ENCODE measurements at places on chromosomes 12 and 14.

DNA sequence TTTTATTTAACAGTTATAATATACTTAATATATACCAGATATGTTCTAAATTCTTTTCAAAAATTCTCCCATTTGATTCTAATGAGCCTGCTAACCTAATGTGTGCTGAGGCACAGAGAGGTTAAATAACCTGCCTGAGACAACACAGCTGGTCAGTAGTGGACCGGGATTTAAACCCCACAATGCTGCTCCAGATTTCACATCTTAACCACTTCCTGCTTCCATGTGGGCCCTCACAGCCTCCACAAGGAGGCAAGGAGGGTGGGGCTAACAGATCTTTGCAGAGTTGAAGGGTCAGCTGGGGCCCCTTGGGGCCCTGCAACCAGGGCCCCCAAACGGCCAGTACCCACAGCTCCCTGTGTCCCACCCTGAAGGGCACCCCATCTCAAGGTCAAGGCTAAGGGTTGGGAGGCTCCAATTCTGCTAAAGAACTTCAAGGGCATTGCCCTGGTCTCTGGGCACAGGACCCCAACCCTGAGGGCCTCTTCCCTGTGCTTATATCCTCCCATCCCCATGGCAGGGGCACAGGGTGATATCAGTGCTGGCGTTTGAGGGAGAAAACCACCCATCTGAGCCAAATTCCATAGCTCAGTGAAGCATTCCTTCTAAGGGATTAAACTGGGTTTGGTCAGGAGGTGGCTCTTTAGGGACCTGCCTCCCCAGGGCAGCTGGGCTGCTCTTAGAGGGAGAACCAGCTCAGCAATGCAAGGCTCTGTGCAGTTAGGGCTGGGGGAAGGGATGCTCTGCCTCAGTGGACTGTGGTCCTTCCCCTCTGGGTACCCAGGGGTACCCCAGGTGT, 2.2 kb downstream of the KRT80 start:
- no peak for DNase-seq

- no peak for DNase-seq
Measured at GRCh38 chr14:74475678-74476077, 17.4 kb downstream of the NPC2 start.

GRCh38 chr14:89915114-89915878, 39.2 kb downstream of the EFCAB11 start:
- no peak for DNase-seq

DNA sequence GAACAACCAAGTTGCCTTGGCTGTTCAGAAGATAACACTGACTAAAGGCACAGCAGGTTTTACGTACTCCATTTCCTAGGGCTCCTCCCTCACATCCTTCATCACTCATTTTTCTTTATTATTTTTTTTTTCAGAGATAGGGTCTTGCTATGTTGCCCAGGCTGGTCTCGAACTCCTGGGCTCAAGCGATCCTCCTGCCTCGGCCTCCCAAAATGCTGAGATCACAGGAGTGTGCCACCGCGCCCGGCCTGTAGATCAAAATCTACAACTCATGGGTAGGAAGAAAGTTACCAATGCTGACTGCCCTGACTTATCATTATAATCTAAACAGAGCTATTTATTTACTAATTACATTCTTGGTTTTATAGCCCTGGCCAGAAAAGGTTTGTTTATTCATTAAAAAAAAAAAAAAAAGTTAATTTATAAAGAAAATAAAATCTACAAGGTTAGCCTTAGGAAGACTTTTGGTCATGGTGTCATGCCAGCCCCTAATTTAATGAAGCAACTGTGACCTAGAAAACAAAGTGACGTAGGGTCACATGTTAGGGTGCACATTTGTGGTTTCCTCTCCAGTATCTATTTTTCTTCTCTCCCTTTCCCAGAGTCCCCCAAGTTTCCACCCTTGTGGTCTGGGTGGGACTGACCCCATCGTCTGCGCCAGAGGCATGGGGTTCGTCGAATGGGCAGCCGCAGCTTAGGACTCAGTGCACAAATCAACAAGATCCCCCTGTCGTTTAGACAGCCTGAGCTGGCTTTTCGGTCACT, 19.0 kb upstream of the FOXN3 start:
- peak; percentile 47 for DNase-seq

DNA sequence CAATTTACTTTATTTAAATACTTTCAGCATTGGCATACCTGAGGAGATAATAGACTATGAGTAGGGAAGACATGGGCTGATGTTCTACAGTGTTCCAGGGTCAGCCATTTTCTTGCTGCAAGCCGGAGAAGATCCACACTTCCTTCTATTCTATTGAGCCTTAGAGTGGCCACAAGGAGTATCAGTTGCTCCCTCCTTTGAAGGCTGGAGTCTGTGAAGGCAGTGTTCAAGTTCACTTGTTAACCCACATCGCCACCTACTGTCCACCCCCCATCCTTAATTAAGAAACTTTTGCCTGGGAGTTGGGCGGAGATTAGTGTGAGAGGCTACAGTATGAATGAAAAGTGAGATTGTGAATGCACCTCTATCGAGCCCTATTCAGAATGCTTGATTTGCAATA, 666.6 kb downstream of the NRXN3 start:
- DNase-seq: no peak

- DNase-seq: no peak
Measured at GRCh38 chr12:42097971-42098370, 46.7 kb downstream of the GXYLT1 start.

- no peak for DNase-seq
Measured at GRCh38 chr12:50069539-50069938, 12.1 kb downstream of the ASIC1 start.

- no peak for DNase-seq
Measured at GRCh38 chr12:112824701-112825100, 33.2 kb downstream of the RPH3A start.

DNA sequence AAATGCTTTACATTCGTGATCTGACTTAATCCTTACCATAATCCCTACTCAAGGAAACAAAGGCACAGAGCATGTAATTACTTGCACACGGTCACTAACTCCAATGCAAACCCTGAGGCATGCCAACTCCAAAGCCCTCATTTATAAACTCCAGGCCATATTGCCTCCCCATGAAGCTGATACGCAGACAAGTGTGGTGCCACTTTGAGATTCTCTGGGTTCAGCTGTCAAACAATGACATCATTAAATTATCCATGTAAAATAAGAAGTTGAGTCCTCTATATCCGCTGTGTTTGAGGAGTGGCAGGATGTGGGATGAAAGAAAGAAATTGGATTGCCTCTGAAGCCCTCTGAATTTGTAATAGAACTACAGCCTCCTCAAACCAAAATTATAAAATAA, 62.8 kb downstream of the ANO4 start:
- no peak for DNase-seq

DNA sequence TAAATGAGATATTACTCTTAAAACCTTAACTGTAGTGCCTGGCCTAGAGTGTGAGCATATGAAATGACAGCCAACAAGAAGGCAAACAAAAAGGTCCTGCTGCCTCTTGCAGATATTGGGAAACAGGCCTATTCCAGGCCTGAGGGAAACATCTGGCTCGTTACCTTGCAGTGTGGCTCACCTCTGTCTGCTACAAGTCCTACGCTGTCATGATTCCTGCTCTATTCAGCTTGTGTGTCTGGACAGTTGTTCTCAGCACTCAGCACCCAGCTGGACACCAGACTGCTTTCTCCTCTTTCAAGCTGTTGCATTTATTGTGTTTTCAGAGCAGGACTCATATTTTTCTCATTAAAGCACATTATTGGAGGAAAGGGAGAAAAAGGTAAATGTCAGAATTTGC, 113.5 kb downstream of the TMTC2 start:
- DNase-seq: no peak

- no peak for DNase-seq
Measured at GRCh38 chr12:84767079-84767478, 145.5 kb downstream of the SLC6A15 start.

DNA sequence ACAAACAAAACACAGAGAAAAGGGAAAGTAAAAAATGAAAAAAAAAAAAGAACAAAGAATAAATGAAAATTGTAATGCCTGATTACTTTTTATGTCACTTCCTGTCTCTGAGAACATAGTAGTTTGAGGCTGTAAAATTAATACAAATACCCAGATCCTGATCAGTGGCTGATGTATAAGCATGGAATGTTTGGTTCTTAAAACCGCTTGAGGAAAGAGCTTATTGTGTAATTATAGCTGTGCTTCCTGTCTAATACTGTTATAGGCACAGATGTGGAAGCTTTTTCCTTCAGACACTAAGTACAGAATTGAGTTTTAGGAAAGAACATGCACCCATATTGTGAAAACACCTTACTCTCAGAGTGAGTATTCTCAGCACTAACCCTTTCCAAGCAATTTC, 86.9 kb downstream of the AVPR1A start:
- DNase-seq: no peak

DNA sequence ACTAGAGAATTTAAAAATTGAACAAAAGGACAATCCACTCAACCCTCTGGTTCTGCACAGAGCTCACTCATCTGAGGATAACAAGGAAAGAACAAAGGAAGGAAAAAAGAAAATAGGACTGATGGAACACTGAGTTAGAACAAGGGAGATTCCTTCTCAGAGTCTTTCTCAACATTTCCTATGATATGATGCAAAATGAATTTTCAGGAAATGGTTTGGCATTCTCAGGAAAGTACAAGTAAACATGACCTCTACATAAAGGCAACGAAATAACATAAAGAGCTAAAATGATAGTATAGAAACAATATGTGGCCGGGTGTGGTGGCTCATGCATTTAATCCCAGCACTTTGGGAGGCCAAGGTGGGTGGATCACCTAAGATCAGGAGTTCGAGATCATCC, 135.8 kb downstream of the ITPR2 start:
- no peak for DNase-seq

GRCh38 chr12:52352951-52353350, 14.3 kb downstream of the KRT85 start:
- DNase-seq: peak; percentile 30

DNA sequence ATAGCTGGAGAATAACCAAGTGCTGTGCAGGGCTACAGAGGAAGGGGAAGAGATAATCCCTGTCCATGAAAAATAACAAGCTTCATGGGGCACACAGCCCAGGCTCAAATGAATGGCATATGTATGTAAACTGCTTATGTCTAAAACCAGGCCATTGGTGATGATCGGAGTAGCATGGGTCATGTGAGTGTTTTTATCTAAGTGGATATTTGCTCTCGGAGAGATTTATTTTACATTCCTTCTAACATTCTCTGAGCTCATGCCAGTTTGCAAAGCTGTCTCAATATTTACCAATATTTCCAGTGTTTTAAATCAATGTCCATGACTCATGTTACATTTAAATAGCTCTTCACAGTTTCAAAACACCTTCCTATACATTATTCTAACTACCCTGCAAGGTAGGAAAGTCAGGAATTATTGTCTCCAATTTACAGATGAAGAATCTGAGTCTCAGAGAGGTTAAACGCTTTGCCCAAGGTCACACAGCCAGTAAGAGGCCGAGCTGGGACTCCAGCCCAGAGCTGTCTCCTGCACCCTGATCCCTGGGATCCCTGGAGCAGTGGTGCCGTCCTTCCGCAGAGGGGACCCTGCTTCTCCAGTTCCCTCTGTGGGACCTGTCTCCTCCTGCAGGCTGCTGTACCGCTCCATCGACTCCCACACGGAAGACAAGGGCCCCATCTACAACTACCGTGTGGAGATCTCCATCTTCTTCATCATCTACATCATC, 186.7 kb upstream of the FKBP4 start:
- no peak for DNase-seq

- DNase-seq: no peak
Measured at GRCh38 chr14:24145690-24146452, 539 bp downstream of the PSME2 start.

GRCh38 chr12:63410197-63410596, 258.1 kb downstream of the DPY19L2 start:
- no peak for DNase-seq

DNA sequence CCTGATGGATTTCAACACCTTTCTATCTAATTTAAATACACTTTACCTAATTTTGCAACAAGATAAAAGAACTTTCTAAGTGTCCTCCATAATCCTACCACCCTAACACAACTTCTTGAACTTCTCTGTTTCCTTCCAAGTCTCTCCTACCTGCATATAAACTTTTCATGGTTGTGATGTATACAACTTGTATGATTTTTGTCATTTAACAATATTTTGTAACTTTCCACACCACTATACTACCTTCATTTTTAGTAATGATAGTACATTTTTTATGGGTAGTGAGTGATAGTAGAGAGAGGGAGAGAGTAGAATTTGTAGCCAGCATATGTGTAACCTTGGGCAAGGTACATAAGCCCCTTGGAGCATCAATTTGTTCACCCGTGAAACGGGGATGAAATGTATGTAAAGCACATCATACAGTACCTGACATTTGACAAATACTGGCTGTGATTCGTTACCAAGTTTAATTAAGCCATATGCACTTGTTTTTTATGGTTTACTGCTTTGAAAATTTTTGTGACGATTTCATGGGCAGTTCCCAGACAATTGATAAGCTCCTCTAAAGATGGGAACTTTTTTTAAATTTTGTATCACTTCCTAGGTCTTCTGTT, 177.8 kb upstream of the SLC38A2 start:
- no peak for DNase-seq

DNA sequence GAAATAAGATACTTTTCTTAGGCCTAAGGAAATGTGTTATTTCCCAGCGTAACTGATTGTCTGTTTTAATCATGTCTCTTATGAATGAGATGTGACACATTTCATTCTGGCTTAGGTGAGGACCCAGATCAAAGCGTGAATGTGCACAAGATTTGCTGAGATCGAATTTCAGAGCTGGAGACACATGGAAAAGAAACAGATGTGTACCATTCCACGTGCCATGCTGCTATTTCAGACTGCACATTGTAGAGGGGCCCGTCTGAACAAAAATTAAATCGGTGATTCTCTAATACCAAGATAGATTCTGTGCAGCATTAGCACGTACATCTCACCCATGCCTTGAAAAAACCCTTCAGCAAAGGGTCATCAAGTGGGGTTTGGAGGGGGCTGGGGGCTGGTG, 290.4 kb downstream of the AACS start:
- no peak for DNase-seq

GRCh38 chr12:67531051-67531450, 117.5 kb upstream of the DYRK2 start:
- no peak for DNase-seq

DNA sequence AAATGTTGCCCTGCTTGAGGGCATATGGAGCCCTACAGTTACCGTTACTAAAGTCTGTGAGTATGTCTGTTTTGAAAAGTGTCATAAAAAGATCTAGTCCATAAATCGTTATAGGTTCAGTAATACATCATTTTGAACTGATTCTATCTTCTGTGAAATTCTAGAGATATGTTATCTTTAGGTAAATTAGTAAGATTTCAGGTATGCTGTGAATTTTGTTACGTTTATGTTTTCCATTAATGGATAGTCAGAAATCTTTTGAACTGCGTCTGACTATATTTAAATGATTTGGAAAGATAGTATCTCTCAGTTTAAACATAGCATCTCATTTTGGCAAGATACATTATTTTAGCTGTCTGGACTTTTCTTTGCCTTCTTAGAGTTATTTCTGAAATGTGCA, 8.3 kb downstream of the ALG10 start:
- DNase-seq: no peak

GRCh38 chr14:87632796-87633195, 360.2 kb downstream of the GALC start:
- DNase-seq: no peak

GRCh38 chr14:24113801-24114531, 611 bp upstream of the DCAF11 start:
- peak; percentile 95 for DNase-seq

All from mesenteric fat pad (tissue), 1 donor.